Activated naive CD4-positive, alpha-beta T cell treated with anti-CD3 and anti-CD28 coated beads for 36 hours (primary cell): ENCODE measurements at places on chromosomes 13 and 19.

- DNase-seq = peak; percentile 75
Measured at GRCh38 chr13:93794197-93794885, 567.7 kb downstream of the GPC6 start.

DNA sequence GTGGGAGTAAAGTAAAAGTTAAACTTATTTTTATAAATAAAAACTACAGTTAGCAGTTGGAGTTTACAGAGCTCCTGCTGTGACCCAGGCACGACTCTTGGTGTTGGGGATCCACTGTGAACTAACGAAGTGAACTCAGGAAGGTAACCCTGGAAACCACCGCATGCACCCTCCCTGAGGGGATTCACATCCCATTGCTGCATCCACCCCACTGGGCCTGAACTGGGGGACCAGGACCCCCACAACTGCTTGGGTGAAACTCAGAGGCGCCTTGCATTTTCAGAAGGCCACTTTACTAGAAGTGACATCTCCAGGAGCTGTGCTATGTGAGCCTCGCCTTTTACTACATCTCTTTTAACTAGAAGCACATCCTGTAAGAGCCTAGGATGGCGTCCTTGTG lies 166.4 kb downstream of the TEX29 start:
- DNase-seq = no peak

- DNase-seq = no peak
Measured at GRCh38 chr19:2345794-2346663, 14.0 kb upstream of the TMPRSS9 start.

DNA sequence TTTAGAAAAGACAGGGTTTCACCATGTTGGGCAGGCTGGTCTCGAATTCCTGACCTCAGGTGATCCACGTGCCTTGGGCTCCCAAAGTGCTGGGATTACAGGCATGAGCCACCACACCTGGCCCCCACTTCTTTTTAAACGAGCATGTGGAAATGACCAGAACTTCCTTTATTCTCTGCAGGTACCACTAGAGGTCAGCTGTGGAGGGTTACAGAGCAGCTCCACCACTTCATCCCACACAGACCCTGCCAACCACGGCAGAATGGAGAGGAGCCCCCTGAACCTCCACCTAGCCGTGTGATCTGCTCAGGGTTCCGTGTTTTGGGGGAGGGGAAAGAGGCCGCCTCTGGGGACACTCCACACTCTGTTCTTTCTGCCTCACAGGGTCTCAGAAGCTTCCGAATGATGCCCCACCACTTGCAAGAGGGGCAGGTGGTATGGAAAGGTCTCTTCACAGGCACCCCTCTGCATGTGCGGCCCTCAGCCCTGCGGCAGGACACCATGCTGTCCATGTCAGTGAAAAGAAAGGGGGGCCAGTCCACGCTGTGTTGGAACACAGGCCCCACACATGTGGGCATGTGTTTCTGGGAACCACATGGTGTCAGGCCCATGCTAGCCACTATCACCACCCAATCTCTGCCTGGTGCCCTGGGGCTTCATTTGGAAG lies 465.0 kb downstream of the TSHZ3 start:
- DNase-seq = no peak

- DNase-seq = no peak
Measured at GRCh38 chr19:15081911-15082310, at the start of gene OR1I1. OR1I1 (plus strand) TSS chr19:15082211; CDS start chr19:15087066, 4,855 bp downstream.

DNA sequence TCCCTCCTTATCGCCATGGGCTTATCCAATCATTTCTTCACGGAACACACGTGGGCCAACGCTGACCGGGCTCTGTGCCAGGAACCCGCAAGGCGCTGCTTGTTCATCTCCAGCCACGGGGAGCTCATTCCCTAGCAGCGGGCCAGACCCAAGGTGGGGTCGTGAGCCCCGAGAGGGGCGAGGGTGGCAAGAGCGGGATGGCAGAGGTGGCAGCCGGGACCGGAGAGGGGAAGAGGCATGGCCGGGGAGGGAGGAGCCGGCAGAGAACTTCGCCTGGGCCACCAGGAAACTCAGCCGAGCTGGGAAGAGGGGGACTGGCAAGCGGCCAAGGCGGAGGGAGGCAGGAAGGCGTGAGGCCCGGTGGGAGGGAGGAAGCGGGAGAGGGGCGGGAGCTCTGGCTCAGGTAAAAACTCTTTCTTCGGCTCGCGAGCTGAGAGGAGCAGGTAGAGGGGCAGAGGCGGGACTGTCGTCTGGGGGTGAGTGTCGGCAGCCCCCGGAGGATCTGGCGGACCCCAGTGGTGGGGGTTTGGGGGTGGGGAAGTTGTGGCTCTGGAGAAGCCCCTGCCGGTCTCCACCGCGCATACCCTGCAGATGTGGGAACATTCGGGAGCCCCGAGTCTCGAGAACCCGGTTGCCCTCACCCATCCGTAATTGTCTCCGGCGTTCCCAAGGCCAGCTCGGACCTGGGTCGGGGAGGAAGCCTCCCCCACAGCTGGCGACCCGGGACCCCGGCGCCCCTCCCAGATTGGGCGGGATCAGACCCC lies at the start of gene B3GNT3:
B3GNT3 (plus strand) TSS at position 408 of the 764 bp plus-strand sequence. CDS start 12,670 bp downstream, outside the sequence.
- no peak for DNase-seq

GRCh38 chr19:57058871-57059270 lies 60.9 kb upstream of the USP29 start:
- DNase-seq = no peak

GRCh38 chr13:112003396-112003795 lies 63.6 kb upstream of the SOX1 start:
- DNase-seq = no peak

- DNase-seq = no peak
Measured at GRCh38 chr13:32446220-32446619, 18.3 kb upstream of the N4BP2L1 start.

DNA sequence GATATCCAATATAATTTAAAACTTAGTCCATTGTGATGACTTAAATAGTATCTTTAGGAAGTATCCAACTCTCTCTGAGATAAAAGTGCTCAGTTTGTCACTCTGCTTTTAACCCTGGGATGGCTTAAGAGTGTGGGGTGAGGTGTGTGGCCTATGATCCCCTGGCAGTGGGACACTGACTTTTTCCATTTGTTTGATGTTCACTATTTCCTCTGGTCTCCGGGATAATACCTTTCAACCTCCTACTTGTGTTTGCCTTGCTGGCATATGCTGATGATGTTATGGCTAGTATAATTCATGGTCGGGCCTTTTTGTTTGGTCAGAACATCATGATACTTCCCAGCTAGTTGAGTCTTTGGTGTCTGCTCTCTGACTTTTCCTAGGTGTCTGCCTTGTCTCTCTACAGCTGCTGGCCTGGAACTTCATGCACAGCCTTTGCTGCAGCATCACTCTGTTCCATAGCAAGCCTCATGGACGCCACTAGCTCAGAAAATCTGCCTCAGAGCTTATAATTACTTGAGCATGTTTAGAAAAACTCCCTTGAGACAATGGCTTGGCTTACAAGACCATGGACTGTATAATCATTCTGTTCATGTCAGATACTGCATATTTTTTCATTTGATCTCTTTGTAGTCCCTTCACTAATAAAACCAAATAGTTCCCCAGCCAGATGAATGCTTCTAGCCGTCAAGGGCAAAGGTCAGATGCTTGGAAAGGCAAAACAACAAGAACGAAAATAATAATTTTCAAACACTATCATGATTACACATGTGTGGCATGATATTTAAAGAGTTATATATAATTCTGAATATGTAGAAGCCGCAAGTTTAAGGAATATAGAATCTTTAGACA lies 75.2 kb downstream of the WDFY2 start:
- DNase-seq = no peak

DNA sequence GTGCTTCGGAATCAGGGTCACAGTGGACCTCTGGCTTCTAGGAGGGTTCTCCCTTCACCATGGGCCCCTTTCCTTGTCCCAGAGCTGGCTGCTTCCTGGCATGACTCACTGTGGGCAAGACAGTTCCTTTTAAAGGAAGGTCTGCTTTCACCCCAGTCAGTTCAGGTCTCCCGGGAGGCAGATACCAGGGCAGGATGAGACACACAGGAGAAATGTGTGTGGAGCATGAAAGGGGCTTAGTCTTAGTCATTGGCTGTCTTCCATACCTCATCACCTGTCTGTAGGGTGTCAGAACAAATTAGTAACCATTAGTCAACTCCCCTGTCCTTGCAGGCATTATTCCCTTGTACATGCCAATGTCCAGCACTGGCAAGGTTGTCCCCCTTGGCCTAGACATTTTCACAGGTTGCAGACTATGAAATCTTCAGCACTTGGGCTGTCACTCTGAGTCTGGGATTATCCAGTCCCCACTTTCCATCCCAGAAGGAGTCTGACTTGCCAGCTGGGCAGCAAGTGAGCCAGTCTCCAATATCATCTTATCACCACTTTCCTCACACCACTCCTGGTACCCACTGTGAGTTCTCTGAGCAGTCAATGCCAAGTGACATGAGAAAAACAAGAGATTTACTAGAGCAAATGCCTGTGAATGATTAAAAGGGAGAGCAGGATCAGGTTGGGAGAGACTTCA lies 76.8 kb upstream of the MEDAG start:
- DNase-seq = no peak

GRCh38 chr13:58706421-58706820 lies 1074.9 kb downstream of the PCDH17 start:
- DNase-seq = no peak

DNA sequence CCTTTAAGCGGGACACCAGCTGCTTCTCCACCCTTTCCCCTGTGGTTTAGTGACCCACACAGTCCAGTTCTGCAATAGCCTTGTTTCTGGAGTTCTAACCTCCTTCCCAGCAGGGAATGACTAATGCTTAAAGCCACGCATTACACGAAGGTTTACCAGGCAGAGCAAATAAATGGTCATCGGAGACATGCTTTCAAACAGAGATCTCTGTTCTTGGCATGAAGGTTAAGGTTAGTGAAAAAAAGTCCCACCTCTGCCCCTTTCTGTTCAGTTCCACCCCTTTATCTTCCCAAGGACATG lies 25.3 kb upstream of the MEDAG start:
- no peak for DNase-seq

- no peak for DNase-seq
Measured at GRCh38 chr19:30406220-30407067, 34.3 kb downstream of the ZNF536 start.

DNA sequence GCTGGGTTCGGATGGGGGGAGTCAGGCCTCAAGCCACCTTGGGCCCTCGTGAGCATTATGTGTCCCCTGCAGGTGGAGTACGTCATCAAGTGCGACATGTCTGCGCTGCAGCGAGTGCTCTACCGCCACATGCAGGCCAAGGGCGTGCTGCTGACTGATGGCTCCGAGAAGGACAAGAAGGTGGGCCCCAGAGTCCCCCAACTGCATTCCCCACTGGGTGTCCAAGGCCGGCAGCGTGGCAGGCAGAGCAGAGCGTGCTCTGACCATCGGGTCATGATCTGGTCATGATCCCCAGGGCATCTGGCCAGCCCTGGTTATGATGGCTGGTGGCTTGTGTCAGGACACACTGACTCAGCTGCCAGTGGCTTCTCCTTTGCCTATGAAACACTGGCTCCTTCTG lies 63.4 kb downstream of the SMARCA4 start:
- no peak for DNase-seq

- DNase-seq = no peak
Measured at GRCh38 chr19:6531163-6531955, 533 bp downstream of the TNFSF9 start.
